ENCODE measurements at places on chromosomes 3 and 15. TPM values are rescaled to one million over a fixed set of nuclear protein-coding genes. Genes with fewer than 3 reads are reported as not detected.
A peak's percentile ranks its signal among the peaks of the same experiment; 100 is the strongest.

- no peak for DNase-seq
Observed at GRCh38 chr3:135218304-135218703, 423.2 kb downstream of the EPHB1 start.

Gene KLHL6
- total RNA-seq: 48.2 TPM

DNA sequence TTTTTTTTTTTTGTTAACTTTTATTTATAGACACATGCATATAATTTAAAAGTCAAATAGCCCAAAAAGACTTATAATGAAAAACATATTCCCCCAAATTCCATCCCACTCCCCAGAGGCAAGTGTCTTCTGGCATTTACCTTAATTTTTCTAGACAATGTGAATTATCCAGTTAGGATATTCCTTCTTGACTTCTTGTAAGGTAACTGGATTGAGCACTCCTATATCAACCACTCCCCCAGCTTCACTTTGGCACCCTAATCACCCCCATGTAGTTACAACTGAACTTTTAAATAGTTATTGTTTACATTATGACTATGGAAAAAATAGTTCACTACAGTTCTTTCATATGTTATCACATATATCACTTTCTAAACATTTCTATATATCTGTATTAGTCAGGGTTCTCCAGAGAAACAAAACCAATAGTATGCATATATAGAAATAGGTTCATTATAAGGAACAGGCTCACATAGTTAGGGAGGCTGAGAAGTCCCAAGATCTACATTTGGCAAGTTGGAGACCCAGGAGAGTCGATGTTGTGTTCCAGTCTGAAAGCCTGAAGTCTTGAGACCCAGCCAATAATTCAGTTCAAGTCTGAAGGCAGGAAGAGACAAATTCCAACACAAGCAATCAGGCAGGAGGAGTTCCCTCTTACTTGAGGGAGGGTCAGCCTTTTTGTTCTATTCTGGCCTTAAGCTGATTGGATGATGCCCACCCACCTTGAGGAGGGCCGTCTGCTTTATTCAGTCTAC, 175.8 kb downstream of the THSD4 start:
- DNase-seq: no peak

Gene SAMMSON
- not detected for total RNA-seq

Gene COX17
- 34.1 TPM for total RNA-seq

- DNase-seq: no peak
Observed at GRCh38 chr3:36192901-36193300, 187.4 kb upstream of the STAC start.

Gene CLRN1
- not detected for total RNA-seq

Gene SHC4
- not detected for total RNA-seq

GRCh38 chr3:10602769-10603768, 97.7 kb upstream of the ATP2B2 start:
- peak; percentile 85 for DNase-seq

DNA sequence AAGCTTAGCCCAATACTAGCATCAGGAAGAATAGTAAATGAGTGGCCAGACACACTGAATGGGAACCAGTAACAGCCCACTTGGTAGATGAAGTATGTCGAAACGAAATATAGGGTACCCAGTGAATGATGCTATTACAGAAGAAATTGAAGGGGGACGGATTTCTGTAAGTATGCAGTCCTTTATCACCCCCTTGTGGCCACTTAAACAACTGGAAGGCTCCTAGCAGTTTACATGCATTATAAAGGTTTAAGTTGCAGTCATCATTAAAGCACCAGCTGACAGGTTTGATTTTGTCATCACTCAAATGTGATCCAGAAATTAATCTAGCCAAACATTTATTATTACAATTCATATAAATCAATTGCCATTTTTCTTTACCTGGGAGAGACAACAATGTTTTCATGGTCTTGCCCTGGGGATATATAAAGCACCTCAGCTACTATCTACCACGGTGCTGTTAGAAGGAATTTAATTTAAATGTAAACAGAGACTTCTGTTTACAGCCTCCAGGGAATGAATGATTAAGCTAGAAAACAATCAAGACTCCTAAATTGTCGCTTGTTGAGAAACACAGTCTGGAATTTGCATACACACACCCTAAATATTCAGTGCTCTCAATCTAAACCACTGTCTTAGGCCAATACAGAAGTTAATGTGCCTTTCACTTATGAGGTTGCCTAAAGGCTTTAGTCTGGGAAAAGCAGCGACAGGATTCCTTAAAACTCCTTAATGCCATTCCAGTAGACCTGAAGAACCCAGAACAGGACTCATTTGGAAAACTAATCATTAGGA, 7.8 kb downstream of the EIF1B start:
- DNase-seq: peak; percentile 27

DNA sequence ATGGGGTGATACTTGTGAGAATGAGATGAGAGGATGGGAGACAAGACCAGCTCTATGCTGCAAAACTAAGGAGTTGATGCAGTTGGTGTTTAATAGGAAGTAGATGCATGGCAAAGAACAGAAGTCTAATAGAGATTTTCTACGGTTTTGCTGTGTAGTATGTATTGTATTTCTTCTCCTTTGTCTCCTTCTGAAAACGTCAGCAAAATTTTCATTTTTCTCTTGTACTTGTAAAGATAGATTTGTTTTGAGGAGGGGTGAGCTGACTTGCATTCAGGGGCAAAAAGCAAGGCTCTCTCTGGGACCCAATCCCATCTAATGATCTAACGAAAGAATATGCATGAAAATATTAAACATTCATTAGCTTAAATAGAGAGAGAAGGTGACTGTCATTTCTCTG, 94.6 kb upstream of the NANOGP8 start:
- no peak for DNase-seq

- DNase-seq: no peak
Observed at GRCh38 chr15:80188251-80188650, 35.5 kb downstream of the FAH start.

GRCh38 chr3:101903451-101903871, 54.1 kb downstream of the NFKBIZ start:
- DNase-seq: no peak

DNA sequence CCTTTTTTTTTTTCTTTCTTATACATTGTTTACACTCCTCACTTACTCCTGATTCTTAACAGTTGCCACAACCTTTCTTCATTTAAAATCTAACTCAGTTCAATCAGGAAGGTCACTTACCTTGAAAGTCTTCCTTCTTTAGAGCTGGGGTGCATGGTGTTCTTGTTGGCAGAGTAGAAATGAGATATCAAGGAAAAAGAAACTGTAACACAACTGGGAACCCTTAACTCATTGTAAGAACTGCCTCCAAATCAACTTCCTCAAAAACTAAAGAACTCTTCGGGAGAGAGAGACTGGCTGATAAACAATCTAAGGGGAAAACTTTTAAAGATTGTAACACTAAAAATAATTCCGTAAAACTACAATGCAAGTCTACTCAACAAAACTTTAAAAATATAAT, 1.4 kb upstream of the APPL1 start:
- DNase-seq: no peak

- no peak for DNase-seq
Observed at GRCh38 chr3:51588724-51589123, 50.2 kb downstream of the RAD54L2 start.

Gene GRM2
- 3.0 TPM for total RNA-seq

DNA sequence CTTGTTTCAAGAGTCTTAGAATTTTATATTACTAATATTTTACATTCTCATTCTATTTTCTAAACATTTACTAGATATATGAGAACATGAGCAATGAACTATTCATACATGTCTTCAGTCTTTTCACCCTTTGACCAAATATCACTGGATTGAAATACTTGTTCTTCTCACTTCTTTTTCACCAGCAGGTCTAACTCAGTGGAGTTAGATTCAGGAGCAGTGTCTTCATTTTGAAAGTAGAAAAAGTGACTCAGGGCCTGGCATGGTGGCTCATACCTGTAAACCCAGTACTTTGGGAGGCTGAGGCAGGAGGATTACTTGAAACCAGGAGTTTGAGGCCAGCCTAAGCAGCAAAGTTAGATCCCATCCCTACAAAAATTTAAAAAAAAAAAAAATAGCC, 70.8 kb downstream of the USP13 start:
- DNase-seq: no peak

- no peak for DNase-seq
Observed at GRCh38 chr3:72982609-72983366, 13.8 kb upstream of the PPP4R2 start.

Gene TEX55
- not detected for total RNA-seq

- DNase-seq: peak; percentile 67
Observed at GRCh38 chr3:52053307-52054304, 2.8 kb downstream of the DUSP7 start.

Gene KPNA4
- total RNA-seq: 55.2 TPM

Gene DCLK3
- total RNA-seq: not detected

Gene FGD5
- total RNA-seq: 0.79 TPM

DNA sequence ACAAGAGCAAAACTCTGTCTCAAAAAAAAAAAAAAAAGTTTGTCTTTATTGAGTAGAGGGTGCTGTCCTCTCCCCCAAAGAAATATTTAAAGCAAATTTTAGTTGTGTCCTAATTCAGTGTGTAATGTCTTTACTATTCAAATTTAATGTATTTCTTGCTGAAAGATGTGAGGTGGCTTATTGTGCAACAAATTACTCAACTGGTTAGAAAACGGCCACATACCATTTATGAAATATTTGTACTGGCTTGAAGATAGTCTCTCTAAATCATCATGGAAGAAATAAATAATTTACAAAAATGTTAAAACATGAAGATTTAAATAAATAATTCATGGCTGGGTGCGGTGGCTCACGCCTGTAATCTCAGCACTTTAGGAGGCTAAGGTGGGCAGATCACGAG, 63.0 kb downstream of the SLTM start:
- no peak for DNase-seq

- DNase-seq: no peak
Observed at GRCh38 chr3:111332488-111333080, 209.4 kb upstream of the CD96 start.

Gene FBXO40
- not detected for total RNA-seq

Gene IMPDH2
- total RNA-seq: 78.4 TPM

- no peak for DNase-seq
Observed at GRCh38 chr3:187518616-187519015, 150.4 kb downstream of the RTP4 start.

- no peak for DNase-seq
Observed at GRCh38 chr3:126568776-126569342, 10.1 kb upstream of the C3orf22 start.

DNA sequence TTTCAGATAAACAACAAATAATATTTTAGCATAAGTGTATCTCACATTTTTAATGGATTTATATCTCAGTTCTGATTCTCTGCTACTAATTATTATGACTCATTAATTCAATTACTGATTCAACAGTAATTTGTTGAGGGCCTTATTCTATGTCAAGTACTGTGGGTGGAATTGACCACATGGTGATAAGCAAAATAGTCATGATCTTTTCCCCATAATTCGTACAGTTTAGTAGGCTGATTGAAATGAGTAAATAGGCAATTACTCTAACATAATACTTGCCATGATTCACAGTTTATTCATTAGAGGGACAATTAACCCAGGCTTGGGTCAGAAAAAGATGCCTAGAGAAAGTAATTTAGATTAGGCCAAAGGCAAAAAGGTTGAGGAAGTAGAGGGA, 60.9 kb upstream of the SLC4A7 start:
- no peak for DNase-seq

Gene SLC6A20
- not detected for total RNA-seq

- peak; percentile 28 for DNase-seq
Observed at GRCh38 chr3:179558742-179559364, 3.9 kb upstream of the ACTL6A start.

- no peak for DNase-seq
Observed at GRCh38 chr3:83218383-83219200, 1457.1 kb upstream of the GBE1 start.

DNA sequence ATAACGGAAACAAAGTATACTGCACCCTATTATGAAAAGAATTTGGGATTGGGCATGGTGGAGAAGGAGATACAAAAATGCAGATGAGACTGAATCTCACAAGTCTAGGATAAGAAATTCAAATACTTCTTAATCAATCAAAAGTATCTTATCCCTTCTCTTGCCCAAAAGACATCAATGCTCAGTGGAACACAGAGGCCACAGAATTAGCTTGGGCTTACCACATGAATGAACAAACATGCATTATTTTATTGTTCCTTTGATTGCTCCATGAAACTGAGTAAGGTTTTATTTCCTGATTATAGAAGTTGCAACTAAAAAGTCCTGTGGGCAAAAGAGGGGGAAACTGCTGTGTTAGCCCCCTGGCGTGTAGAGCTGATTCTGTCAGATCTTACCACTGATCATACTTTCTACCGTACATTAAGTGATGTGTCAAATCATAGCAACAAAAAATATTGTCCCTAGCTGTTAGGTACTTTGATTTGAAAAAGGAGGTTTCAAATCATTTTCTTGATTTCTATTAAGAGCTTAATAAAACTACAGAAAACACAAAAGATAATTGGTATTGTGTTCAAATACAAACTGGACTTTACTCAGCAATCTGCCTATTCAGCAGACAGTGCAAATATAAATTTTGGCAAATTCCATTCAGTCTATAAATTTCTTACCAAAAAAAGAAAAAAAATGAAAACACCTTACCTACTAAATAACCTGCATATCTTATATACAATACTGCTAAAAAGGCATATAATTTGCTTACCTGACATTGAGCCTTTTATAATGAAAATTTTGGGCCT, 7.9 kb upstream of the GASK1A start:
- no peak for DNase-seq

- DNase-seq: no peak
Observed at GRCh38 chr3:116097226-116097625, 348.1 kb downstream of the LSAMP start.

GRCh38 chr3:32421185-32421584, 29.5 kb downstream of the CMTM7 start:
- DNase-seq: no peak

DNA sequence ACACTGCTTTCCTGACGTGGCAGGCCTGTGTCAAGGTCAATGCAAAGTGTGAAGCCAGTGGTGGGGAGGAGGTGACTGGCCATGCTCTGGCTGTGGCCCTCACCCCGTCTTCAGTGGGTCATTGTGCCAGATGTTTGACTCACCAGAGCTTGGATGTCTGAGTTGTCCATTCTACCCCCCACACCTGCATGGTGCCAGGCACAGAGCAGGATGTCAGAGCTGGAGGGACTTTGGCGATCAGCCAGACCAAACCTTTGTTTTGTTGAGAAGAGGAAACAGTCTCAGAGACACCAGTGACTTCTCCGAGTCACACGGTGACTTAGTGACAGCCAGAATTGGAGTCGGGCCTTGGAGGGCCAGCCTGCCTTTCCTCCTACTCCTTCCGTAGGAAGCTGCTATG, 49.5 kb downstream of the SMAD6 start:
- DNase-seq: peak; percentile 45

GRCh38 chr3:71428841-71429596, 154.5 kb downstream of the FOXP1 start:
- no peak for DNase-seq

DNA sequence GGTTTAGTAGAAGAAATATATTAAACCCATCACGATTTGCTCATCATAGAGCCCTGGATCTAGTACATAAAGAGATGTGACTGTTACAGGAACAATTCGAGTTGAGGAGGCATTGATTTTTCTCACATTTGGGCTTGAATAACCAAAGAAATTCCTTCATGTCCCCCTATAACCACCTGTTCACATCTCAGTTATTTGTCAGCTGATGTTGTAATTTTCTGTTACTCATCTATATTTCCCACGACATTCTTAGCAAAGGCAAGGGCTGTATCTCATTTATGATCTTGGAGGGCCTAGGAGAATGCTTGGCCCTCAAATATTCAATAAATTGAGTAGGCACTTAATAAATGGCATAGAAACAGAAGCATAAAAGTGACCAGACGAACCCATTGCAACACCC, 36.4 kb upstream of the GYG1 start:
- no peak for DNase-seq

Gene RHOV
- not detected for total RNA-seq

All from CD4-positive, CD25-positive, alpha-beta regulatory T cell (primary cell).